ENCODE measurements at places on chromosomes 1 and 21.
A peak's percentile ranks its signal among the peaks of the same experiment; 100 is the strongest.

DNA sequence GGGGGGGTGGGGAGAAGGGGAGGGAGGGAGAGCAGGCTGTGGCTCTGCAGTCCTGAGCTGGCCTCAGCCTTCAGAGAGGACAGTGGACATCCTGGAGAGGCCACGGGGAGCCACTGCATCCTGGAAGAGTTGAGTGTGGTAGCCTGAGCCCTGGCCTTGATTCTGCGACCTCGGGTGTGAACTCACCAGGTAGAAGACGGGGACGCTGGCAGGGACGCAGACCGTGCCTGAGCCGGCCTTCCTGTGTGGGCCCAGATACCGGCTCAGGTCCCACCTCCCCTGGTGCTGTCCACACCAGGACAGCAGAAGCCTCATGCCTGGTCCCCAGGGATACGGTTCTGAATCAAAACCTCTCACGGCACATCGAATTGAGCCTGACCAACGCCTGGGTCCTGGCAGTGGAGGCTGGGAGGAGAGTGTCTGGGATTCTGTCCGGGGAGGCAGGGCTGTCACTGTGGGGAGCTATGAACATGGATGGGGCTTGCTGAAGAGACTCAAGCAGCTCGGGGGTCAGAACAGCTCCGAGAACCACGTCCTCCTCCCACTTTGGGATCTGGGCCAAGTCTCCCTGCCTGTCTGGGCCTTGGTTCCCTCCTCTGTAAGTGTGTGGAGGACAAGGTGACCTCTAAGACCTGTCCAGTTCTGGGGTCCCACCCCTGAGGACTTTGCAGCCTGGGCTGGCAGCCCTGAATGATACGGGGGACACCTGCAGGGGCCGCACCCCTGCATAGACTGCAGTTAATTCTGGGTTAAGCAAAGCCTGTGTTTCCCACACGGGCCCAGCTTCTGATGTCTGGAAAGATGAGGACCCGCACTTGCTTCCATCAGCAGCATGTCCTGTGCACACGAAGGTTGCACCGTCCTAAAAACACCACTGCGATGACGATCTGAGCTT is 30.4 kb downstream of the RRP1 start:
- no peak for DNase-seq

- DNase-seq: no peak
These were observed 147.4 kb upstream of the ZRANB2 start for GRCh38 chr1:71228241-71228640.

- DNase-seq: no peak
These were observed 49.4 kb downstream of the HSD3B1 start for GRCh38 chr1:119556423-119556822.

GRCh38 chr21:44650973-44651675 is 3.3 kb downstream of the KRTAP12-4 start:
- DNase-seq: no peak

DNA sequence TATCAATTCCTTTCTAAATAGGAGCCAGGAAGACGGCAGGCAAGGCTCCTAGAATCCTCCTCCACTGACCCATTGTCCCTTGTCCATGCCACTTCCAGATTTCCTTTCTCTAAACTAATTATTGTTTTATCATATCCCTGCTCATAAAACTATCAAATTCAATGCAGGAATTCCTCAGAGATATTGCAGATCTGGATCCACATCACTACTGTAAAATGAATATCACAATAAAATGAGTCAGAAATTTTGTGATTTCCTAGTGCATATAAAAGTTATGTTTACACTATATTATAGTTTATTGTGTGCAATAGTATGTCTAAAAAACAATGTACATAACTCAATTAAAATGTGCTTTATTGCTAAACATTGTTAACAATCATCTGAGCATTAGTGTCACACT is 498.7 kb upstream of the NEGR1 start:
- no peak for DNase-seq

- no peak for DNase-seq
These were observed 100.0 kb upstream of the ADAR start for GRCh38 chr1:154707901-154708463.

DNA sequence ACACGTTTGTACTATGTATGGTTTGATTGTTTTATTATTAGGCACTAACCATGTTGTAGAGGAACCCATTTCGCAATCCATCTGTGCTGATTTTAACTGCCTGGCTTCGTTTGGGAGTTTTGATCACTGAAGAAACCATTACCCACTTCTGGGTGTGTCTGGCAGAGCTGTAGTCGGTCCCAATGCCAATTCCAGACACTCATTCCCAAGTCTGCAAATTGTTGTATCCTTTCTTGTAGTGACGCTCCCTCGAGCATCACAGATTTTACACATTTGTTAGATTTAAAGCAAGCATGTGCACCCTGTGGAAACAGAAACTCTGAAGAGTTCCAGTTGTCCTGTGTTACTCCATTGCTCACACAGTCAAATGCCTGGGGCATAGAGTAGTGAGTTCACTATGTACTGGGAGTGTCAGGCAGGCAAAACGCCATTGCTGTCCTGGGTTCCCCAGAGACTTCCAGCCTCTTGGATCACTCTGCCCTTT is 31.0 kb upstream of the EFCAB14 start:
- no peak for DNase-seq

DNA sequence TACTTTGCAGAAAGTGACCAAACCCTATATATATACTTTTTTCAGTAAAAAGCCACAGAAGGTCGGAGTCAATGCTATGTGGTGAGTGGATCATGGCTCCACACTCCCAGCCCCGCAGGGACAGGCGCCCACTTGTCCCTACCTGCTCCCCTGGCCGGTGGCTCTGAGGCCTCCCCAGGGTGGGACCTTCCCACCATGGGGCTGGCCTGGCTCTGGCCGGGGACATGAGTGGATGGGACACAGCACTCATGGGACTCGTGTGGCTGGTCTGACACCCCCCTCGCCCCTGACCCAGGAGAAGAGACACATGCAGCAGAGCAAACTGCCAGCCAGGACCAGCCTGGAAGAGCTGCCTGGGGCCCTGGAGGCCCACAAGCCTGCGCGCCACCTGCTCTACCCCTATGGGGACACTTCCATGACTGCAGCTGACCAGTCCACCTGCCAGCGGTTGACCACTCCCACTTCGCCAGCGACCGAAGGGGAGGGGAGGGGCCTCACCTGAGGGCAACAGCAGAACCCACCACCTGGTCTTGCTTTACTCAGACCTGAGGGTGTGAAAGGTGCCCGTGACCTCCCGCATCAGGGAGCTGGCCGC is 2.2 kb downstream of the SPATC1L start:
- DNase-seq: no peak

- DNase-seq: no peak
These were observed 18.6 kb downstream of the USP24 start for GRCh38 chr1:55196433-55197035.

GRCh38 chr1:184408580-184408979 is 21.8 kb downstream of the C1orf21 start:
- DNase-seq: peak; percentile 44

- DNase-seq: no peak
These were observed 9.4 kb upstream of the UBR4 start for GRCh38 chr1:19219451-19219850.

DNA sequence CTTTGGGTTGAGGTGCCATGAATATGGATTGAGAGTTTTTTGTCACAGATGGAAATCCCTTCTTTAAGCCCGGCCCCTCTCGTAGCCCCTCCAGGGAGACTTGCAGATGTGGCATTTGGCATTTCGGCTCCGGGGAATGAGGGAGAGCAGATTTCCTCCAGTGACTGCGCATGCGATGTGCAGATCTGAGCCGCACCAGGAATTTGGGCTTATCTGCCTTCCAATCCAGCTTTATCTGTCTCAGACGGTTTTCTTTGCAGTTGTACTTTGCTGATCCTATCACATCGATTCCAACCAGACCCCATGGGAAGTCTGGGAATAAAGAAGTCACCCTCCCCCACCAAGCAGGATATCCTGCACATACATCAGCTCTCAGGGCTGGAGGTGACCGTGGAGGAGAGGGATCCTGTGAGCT is 11.7 kb downstream of the KIF26B start:
- no peak for DNase-seq

All from NCI-H524 (cell line).